ENCODE measurements at places on chromosomes 3 and 15.

DNA sequence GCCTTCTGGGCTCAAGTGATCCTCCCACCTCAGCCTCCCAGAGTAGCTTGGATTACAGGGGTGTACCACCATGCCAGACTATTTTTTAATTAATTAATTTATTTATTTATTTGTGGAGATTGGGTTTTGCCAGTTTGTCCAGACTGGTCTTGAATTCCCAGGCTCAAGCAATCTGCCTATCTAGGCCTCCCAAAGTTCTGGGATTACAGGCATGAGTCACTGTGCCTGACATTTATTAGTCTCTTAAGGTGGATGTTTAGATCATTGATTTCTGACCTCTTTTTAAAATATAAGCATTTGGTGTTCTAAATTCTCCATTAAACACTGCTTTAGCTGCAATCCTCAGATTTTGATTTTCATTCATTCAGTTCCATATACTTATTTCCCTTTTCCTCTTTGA, 15.6 kb downstream of the FBXW12 start:
- DNase-seq: no peak

DNA sequence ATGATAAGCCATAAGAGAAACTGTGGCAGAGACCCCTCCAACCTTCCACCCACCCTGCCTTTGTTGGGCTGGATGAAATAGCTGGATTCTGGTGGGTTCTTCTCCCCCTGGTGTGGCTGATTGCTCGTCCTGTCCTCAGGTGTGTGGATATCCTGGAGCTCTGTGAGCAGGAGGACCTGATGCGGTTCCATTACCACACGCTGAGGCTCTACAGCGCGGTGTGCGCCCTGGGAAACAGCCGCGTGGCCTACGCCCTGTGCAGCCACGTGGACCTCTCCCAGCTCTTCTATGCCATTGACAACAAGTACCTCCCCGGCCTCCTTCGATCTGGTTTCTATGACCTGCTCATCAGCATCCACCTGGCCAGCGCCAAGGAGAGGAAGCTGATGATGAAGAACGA, 306.3 kb upstream of the CHRM5 start:
- no peak for DNase-seq

GRCh38 chr3:106768941-106769480, 608.2 kb upstream of the CCDC54 start:
- no peak for DNase-seq

DNA sequence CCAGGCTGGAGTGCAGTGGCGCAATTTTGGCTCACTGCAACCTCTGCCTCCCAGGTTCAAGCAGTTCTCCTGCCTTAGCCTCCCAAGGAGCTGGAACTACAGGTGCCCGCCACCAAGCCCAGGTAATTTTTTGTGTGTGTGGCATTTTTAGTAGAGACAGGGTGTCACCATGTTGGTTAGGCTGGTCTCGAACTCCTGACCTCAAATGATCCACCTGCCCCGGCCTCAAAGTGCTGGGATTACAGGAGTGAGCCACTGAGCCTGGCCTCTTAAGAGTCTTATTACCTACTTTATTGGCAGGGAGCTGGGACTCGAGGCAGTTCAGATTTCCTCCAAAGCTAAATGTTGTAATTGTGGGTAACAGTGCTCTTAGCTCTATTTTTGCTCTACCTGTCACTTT, 16.4 kb downstream of the PXYLP1 start:
- DNase-seq: no peak

- no peak for DNase-seq
Measured at GRCh38 chr3:38257583-38257982, 8.0 kb upstream of the SLC22A13 start.

- no peak for DNase-seq
Measured at GRCh38 chr3:146589899-146590508, 15.1 kb downstream of the PLSCR5 start.

- DNase-seq: no peak
Measured at GRCh38 chr3:70421506-70421905, 109.1 kb upstream of the MDFIC2 start.

DNA sequence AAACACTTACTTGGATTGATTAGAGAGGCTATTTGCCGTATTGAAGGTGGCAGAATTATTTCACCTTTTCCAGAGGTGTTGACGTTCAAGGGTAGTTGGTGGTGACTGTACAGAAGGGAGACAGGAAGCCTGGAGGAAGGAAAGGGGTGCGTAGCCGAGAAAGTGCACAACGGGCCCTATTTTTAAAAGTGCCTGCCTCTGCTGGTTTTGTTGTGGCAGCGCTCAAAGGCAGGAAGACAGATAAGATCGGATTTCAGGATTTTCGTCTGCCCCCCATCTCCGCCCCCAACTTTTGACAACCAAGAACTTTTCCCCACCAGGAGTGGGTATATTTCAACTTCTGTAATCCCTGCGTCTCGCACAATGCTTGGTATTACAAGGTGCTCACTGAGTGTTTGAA, 38.5 kb downstream of the SMAD3 start:
- no peak for DNase-seq

DNA sequence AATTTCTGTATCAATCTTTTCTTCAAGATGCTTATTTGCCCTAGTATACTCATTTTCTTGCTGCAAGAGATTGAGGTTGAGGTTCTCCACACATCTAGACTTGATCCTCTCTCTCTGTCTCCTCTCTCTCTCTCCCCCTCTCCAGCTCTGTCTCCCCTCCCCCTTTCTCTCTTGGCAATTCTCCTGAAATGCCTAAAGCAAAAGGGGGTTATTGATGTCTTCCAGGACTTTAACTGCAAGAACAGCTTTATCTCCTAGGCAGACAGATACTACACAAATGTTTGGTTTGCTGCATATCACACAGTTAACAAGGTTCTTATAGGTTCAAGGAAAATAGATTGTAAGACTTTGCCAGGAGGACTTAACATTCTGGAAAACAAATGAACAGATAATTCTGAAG, 52.1 kb downstream of the TMEM212 start:
- no peak for DNase-seq

DNA sequence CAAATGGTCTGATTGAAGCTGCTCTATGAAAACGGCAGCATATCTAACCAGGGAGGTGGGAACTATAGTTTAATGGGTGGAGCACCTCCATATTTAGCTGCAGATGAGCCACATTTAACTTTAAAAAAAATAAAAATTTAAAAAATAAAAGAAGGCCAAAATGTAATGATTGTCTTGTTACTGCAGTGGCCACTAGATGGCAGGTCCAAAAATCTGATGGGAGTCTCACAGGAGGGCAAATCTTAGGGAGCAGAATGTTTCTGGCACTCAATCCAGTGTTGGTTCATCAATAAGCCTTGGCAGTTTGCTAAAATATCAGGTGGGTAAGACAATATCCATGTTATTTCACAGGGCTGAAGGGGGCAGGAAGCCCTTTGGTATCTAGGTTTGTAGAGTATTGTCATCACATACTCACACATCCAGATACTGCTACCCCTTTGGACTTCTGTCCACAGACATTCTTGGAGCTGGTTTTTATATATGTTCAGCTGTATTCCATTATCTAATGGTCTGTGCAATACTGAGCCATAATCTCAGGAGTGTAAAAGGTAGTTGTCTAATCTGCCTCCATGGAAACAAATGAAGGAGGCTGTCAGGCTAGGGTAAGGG, 233.3 kb downstream of the TIGIT start:
- DNase-seq: no peak

- DNase-seq: no peak
Measured at GRCh38 chr3:177802151-177802900, 605.0 kb upstream of the TBL1XR1 start.

DNA sequence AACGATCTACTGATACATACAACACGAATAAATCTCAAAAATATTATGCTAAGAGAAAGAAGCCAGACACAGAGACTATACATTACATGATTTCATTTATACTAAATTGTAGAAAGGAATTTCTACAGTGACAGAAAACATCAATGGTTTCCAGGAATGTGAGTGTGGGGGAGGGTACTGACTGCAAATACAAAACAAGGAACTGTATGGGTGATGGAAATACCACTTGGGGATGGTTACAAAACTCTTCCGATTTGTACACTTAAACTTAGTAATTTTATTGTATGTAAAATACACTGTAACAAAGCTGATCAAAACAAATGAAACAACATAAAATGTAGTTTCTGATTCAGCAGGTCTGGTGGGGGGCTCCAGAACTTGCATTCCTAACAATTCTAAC, 45.8 kb upstream of the IP6K2 start:
- no peak for DNase-seq

GRCh38 chr3:141955175-141955574, 78.7 kb downstream of the ATP1B3 start:
- peak; percentile 13 for DNase-seq

DNA sequence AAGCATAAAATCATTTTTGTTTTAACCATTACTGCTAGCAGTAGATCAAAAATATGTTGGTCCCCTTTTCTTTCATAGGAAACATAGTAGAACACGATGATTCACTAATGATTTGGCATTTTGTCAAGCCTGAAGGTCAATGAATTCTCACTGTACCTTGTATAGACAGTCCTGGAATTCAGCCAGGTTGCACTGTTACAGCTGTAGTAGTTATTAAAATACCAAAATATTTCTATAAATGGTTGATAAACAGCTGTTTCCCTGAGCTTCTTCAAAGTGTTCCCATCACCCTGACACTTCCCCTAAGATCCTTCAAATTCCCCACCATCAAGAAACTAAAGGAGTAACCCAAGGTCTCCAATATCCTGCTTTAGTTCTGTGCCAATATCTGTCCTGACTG, 200.9 kb downstream of the ATP8B4 start:
- no peak for DNase-seq

- no peak for DNase-seq
Measured at GRCh38 chr15:88828791-88829190, 25.6 kb downstream of the ACAN start.

GRCh38 chr3:98744283-98744682, 18.9 kb upstream of the ST3GAL6 start:
- no peak for DNase-seq

DNA sequence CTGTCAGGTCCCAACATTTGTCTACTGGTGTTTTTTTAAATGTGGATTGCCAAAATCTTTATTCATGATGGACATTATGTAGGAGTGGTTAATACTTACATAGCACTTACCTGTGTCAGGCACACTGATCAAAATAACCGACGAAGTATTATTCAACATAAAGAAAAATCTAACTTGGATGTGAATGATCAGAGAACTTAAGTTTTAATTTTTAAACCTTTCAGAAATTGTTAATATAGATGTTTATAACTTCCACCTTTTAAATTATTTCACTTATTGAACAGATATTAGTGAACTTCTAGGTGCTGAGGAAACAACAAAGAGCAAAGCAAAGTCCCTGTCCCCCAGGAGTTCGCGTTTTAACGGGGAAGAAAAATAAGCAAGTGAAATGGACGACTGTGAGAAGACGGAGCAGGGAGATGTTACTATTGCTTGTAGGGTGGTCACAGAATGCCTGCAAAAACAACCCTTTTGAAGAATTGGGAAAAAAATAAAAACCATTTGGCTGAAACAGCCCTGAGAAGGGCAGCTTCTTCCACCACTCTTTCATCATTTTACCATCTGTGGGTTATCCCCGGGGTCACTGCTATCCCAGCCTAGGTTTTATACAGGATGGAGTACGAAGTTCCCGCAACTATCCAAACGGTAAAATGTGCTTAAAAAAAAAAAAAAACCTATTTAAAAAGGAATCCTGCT, 915 bp upstream of the APH1B start:
- no peak for DNase-seq

- DNase-seq: no peak
Measured at GRCh38 chr15:34610354-34610753, 26.9 kb upstream of the GOLGA8B start.

- DNase-seq: no peak
Measured at GRCh38 chr15:95713324-95713723, 617.2 kb upstream of the NR2F2 start.

GRCh38 chr3:46719735-46720271, 2.1 kb upstream of the PRSS50 start:
- no peak for DNase-seq

GRCh38 chr3:39819899-39820298, 10.5 kb downstream of the MYRIP start:
- DNase-seq: no peak

GRCh38 chr3:37862219-37862902, 681 bp downstream of the CTDSPL start:
- DNase-seq: no peak

- DNase-seq: no peak
Measured at GRCh38 chr3:87076946-87077345, 86.0 kb upstream of the VGLL3 start.

DNA sequence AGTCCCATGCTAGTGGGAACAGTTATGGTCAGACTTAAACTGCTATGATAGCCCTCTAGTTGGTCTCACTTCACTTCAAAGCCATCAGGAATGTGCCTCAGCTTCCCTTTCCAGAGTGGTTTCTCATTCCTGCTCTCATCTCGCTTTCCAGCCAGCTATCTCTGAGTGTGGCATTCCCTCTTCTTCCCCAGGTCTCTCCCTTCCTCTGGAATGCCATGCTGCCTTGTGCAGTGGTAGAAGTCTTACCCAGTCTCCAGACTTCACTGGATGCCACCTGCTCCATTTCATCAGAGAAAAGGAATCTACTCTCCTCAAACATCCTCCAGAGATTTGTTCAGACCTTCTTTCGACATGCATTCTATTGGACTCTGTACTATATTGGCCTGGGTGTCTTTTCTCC, 83.0 kb downstream of the AGBL1 start:
- DNase-seq: no peak

DNA sequence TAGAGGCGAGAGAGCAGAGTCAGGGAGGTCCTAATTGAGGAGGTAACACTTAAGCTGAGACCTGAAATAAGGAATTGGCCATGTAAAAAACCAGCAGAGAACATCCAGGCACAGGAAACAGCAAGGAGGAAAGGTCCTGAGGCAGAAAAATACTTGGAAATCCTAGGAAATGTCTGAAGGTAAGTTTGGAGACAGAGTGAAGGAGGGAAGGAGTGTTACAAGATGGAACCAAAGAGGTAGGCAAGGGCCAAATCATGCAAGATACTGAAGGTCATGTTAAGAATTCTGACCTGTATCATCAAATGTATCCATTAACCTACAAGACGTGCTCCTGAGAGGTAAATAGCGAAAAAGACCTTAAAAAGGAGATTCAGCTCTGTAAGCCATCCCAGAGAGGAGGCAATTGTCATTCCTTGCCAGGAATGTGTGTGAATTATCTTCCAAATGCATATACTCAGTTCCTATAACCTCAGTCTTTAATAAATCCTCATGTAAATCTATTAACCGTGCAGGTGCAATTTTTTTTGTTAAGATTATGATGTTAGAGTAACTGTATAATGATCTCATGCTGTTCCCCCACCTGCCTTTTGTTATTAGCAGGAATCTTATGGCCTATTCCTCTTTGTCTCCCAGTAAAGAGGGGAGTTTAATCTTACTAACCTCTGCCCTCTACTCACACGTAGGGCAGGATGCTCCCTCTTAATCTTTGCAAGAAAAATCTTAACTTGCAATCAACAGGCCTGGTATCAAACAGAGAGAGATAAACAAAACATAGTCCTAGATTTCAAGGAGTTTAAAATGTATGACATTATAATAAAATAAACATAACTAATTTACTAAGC, 166.9 kb downstream of the ULK4 start:
- DNase-seq: no peak

DNA sequence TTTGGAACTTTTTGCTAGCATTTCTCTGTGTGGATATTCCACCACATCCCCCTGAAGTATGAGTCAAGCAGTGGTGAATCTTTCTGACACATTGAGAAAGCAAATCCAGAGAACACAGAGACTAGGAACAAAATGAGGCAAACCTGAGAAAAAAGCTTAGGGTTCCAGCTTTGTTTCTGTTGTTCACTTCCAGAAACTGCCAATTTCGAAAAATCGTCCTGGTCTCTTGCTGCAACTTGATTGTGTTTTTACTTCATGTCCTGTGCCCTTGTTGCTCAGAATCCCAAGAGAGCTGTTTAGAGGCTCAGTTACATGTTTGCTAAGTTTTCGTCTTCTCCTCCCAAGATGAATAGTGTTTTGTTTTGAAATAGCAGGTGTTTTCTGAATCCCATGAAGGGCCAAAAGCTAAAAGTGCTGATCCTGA, 13.7 kb downstream of the MAP2K1 start:
- DNase-seq: no peak
